Activated T-helper 1 cell treated with anti-CD3 and anti-CD28 coated beads, Interleukin-12 subunit alpha, Interleukin-12 subunit beta, Interleukin-2, Interleukin-4 antibody, amounts not matched to agents 30 ng/mL and 10 ng/mL and 1 ng/mL, durations not matched to agents 14 hours and 24 hours and 36 hours (primary cell): ENCODE measurements at places on chromosomes 2 and 18.

- no peak for DNase-seq
Observed at GRCh38 chr2:114345246-114345645, 97.2 kb upstream of the DPP10 start.

GRCh38 chr2:108916122-108916795 lies 72.8 kb downstream of the EDAR start:
- no peak for DNase-seq

DNA sequence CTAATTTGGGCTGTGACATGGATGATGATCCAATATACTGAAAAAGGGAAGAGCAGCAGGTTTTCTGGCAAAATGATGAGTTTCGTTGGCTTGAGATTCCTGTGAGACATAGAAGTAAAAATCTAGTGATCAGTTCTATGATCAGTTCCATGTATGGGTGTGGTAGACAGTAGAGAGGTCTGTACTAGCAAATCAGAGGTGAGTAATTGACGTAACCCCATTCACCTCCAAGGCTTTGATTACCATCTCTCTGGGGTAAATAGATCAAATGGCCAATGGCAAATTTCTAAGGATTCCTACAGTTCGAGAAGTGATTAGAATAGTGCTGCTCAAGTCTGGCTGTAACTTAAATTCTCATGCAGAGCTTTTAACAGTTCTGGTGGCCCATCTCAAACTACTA lies 6.4 kb downstream of the ITGA4 start:
- DNase-seq = no peak

- DNase-seq = no peak
Observed at GRCh38 chr2:158214431-158214830, 112.8 kb downstream of the UPP2 start.

GRCh38 chr2:24247164-24247563 lies 72.3 kb downstream of the FAM228A start:
- DNase-seq = no peak

- DNase-seq = no peak
Observed at GRCh38 chr18:3450799-3451182, 819 bp downstream of the TGIF1 start.

DNA sequence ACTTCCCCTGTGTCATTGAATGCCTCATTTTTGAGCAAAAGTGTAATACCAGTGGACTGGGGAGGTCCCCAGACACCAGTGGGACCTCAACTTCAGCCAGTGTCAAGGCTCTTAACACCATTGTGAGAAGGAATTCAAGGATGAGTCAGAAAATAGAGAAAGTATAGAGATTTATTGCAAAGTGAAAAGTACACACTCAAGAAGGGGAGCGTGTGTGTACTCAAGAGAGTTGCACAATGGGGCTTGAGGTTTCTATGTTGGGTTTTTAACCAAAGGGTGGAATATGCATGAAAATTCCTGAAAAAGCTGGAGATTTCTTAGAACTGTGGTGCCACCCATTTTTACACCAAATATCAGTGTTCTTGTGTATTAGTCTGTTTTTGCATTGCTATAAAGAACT lies 81.9 kb downstream of the ADCYAP1 start:
- no peak for DNase-seq

- no peak for DNase-seq
Observed at GRCh38 chr2:72994282-72994990, 77.1 kb downstream of the SFXN5 start.

DNA sequence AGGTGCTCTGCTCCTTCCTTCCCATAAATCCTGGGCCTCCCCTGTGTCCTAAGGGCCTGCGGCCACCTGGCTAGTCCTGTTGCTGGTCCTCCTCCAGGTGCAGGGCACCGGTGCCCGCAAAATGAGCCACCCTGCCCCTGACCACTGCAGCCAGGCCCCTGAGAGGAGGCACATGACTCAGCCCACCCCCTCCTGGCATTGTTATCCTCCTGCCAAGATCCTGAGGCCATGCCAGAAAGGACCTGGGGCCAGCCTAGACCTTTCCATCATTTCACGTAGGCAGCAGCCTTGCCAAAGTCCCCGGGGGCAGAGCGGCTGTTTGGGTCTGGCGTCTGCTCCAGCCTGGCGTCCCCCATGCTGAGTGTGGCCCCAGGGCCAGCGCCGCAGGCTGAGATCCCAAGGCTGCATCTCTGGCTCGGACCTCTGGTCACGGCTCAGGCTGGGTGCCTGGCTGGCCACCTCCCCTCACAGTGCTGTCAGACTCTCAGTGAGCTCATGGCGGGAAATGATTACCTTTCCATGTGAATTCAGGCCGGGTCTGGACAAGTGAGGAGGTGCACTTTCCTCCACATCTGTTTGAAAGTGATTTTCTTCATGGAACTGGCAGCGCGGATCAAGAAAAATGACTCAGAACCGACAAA lies 81.0 kb downstream of the NDUFA10 start:
- DNase-seq = no peak

DNA sequence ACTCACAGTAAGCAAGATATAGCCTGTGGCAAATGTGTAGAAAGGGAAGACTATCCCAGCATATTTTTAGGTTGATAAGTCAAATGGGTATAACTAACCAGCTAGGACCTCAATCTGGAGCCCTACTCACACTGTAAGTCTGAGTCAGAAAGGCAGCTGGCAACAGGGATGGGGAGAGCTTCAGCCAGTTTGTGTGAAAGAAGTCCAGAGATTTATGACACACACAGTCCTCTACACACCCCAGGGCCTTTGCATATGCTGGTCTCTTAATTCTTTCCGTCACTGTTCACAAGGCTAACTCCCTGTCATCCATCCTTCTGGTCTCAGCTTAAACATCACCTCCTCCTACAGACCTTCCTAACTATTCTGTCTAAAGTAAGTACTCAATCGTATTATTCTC lies 5.9 kb upstream of the TCF4 start:
- DNase-seq = no peak
